ENCODE measurements at places on chromosomes 16 and 17. TPM values are rescaled to one million over a fixed set of nuclear protein-coding genes. Genes with fewer than 3 reads are reported as not detected.

Gene CHD9NB
- 2.0 TPM for total RNA-seq

Gene SNX20
- not detected for total RNA-seq

Gene HES7
- 1.3 TPM for total RNA-seq

Gene TUBB3
- 390 TPM for total RNA-seq

Gene TAC4
- total RNA-seq, result not detected

Data from H7 (cell line).